BJ (cell line): ENCODE measurements at places on chromosomes 2 and 18.

- no peak for DNase-seq
These were observed 13.1 kb upstream of the LHCGR start for GRCh38 chr2:48768669-48769068.

DNA sequence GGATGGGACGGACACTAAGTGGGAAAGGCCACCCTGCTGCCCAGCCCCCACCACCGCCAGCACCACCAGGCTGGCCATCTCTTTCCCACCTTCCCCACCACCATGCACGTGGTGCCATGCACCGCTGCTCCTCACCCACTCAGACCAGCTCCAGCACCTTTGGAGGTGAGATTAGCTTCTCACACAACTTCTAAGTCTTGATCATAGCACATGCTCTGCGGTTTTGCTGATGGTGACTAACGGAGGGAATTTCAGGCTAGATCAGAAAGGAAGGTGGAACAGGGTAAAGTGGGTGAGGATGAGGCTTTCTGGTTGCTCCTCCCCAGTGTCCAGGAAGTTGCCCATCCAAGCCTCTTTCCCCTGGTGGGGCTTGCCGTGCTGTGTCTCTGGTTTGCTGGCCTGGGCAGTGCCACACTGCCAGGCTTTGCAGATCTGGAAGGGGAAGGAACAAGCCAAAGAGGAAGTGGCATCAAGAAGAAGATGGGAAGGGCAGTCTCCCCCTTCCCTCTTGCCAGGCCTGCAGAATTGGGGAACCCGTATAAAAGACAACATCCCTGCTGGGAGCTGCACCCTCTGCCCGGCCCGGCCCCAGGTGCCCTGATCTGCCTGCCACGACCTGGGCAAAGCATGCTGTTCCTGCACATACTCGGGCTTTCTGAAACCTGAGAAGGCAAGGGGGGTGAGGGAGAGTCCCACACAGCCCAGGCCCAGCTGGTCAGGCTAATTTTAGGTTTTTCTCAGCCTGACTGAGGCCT, 44.3 kb upstream of the CAB39 start:
- no peak for DNase-seq

DNA sequence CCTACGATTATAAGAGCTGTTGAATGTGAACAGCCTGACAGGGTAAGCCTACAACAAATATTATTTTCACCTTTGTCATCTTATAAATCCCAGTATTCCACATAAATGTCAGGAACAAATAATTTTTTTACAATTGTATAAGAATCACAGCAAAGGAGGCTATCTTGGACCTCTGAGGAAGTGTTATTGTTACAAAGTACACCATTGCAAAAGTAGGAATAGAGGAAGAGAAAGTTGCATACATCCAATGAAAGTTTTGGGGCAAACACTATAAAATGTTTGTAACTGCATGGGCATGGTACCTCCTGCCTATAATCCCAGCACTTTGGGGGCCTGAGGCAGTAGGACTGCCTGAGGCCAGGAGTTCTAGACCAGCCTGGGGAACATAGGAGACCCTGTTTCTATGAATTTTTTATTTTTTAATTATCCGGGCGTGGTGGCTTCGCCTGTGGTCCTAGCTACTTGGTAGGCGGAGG, 715 bp upstream of the MEMO1 start:
- no peak for DNase-seq

DNA sequence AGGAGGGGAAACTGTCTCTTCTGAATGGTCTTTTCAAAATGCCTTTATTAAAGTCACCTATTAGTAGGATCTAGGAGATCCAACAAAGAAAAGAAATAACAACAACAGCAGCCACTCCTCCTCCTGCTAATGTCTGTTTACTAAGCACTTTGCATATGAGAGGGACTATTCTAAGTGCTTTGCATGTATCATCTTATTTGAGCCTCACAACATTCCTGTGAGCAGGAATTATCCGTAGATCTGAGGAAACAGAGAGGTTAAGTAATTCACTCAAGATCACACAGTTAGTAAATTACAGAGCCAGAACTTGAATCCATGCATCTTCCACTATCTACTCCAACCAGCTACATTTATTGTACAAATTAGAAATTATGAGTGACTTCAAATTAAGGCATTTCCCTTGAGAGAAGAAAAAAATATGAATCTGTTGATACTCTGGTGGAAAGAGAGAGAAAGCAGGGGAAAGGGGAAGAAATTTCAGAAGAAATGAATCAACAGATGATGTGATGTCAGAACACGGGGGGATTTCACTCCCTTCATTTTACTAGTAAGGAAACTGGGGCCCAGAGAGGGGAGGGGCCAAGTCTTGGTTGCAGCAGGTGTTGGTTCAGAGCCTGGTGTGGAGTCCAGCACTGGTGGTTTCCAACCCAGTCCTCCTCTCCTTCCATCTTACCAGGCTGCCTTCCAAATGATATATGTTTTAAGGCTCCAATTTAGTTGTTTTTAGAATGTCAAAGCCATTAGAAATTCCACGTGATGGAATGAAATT, 49.7 kb downstream of the TSN start:
- DNase-seq: no peak

- DNase-seq: no peak
These were observed 761 bp downstream of the ST8SIA5 start for GRCh38 chr18:46756025-46756558.

- DNase-seq: no peak
These were observed 356.3 kb downstream of the ZEB2 start for GRCh38 chr2:144163592-144163991.

- no peak for DNase-seq
These were observed 83.0 kb upstream of the RAB6C start for GRCh38 chr2:129896226-129897100.

- DNase-seq: no peak
These were observed 3.2 kb downstream of the COA5 start for GRCh38 chr2:98605076-98605475.

DNA sequence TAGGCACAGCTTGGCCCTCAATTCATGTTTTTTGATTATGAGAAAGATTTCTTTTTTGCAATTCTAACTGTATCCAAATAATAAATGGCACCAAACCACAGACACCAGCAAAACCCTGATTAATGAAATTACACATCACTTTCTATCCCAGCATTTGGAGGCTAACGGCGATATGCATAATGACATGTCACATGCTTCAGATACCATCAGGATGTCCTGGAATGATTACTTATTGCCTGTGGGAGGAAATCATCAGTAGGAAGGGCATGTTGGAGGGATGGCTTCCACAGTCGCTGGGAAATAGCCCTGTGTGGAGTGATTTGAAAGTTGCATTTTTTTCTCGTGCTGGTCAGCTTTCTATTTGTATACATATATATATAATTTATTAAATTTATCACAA, 121.7 kb downstream of the CMPK2 start:
- no peak for DNase-seq

- DNase-seq: no peak
These were observed 48.1 kb downstream of the SH3BP4 start for GRCh38 chr2:234999740-235000425.
